ENCODE measurements at places on chromosomes 3 and 15.

GRCh38 chr3:106277731-106278130, 408.9 kb upstream of the CBLB start:
- DNase-seq: no peak

DNA sequence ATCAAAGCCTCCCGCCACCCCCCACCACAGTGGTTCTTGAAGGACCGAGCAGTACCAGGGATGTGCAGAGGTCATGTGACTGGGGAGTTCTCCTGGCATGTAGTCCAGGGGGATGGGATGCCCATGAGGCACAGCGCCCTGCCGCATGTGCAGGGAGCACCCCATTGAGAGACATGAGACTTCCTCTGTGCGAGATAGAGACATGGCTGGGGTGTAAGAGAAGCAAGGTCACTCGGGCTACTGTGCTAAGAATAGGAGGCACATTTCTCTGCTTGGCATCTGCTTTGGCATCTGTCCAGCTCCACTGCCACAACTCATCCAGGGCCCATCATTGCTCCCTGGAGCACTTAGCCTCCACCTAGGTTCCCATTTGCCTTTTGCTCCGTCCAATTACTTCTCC, 2.4 kb upstream of the CYP1A1 start:
- DNase-seq: no peak

- no peak for DNase-seq
Observed at GRCh38 chr3:21750080-21750696, 822 bp downstream of the ZNF385D start.

- DNase-seq: no peak
Observed at GRCh38 chr3:149145974-149146373, 16.5 kb downstream of the HPS3 start.

DNA sequence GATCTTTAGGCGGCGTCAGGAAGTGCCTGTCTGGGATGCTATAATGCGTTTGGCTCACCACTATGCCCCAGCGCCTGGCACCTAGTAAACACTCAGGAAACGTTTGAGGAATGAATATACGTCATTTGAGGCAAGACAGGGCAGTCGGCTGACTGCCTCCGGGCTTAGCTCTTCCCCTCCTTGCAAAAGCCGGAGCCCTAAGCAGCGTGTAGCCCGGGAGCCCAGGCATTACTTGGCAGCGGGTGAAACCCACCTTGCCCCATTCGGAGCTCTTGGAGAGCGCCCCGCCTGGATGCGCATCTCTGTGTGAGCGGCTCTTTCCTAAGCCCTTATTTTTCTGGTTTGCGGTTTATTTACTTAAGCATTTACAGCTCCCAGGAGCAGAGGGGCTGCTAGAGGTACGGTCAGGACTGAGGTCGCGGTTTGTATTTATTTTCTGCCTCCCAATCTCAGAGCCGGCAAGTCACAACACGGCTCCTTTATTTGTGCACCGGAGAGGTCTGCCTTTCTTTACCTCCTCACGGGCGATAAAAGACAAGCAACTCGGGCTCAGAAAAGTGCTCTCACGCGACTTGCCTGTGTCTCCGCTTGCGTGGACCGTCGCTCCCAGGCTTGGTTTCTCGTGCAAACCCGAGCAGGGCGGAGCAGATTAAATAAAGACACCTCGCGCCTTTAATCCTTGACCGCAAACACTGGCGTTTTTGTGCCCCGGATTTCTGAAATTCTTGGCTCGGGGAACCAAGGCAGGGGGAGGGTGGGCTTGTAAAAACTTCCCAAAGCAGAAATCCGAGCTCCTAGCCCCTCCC, 737 bp upstream of the ITPR1 start:
- DNase-seq: peak; percentile 91

- DNase-seq: no peak
Observed at GRCh38 chr3:46321461-46322104, 32.3 kb upstream of the CCR2 start.

DNA sequence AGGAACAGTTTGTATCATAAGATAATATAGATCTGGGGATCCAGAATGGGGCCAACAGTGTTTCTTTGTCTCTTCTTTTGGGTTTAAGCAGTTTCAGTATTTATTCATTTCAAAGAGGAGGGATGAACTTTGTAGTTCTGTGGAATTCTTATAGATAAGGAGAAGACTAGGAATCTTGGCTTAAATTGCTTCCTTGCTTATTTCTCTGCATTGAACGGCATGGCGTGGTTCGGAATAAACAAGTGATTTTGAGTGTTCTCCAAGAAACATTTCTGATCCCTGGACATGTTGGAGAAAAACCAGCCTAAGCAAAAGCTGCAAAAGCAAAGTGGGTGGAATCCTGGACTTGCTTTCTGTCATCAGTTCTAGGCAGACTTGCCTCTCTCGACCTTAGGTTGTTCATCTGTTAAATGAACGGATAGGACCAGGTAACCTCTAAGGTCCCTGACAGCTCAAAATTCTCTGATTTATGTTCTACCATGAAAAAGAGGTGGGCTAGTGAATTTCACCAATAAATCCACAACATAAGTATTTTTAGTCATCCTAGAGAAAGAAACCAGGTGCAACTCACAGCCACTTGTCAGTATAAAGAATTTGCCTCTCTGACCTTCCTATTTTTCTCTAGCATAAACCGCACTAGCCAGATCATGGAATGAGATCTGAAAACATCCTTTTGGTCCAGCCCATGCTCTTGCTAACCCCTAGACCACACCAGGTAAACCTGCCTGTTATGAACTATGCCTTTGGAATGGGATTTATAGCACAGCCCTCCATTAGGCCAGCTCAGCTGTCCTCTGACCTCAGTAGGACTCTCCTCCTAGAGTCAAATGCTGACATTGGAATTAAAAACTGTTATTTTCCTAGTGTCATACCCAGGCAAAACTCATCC, 78.8 kb downstream of the CLDN11 start:
- DNase-seq: no peak
